ENCODE measurements at places on chromosomes 5 and 9.

DNA sequence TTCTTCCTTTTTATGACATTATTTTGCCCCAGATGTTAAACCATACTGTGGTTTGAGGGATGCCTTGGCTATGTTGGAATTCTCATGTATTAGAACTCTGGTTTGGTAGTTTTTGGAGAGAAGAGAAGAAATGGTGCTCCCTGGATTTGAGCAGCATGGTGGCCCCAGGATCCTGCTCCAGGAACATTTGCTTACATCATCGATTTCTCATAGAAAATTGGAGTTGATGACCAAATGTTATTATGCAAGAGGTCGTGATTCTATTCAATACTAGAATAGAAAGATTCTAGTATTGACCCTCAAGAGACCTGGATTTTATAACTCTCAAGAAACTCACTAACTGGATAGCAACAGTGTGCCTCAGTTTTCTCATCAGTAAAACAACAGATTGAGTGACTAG is 77.5 kb upstream of the GNAQ start:
- no peak for DNase-seq

DNA sequence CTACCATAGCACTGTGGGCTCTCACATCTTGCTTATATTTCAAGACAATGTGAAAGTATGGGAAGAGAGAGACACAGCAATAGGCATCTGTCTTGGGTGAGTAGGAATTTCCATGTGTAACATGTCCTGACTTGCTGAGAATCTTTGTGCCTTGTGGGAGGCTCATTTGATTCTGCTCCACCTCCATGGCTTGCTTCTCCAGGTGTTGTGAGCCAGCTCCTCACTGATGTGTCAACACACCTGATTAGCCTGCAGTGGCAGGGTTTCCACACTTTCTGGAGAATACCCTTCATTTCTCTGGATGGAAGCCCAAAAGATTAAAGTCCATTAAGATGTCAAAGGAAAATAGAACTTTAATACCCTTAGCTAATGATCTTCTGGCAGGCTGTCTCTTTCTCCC is 613.6 kb downstream of the ZNF608 start:
- DNase-seq, result no peak

DNA sequence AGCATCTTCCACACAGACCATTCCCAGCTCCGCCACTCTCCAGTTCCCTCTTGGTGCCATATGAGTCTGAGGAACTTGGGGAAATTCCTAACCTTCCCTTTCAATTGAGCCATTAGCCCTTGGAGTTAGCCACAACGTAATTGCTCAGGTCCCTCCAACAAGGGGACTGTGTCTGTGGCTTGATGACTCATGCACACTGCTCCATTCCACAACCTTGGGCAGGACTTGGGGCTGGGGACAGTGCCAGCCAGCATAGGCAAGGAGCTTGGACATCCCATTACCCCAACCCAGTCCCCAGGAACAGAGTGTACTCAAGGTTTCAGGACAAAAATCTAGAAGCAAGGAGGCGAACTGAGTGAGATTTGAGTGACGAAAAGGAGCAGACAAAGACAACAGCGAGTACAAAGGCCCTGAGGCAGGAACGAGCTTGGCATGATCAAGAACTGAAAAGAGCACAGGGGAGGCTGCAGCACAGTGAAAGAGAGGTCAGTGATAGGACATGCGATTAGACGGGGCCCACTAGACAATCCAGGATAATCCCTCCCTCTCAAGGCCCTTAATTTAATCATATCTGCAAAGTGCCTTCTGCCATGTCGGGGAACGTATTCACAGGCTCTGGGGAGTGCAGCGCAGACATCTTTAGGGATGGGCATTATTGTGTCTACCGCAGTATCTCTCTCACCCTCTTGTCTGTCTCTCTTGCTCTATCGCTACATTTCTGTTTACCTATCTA is 16.0 kb upstream of the JADE2 start:
- DNase-seq, result no peak

GRCh38 chr9:72971411-72971810 is 18.6 kb upstream of the ALDH1A1 start:
- DNase-seq, result no peak

DNA sequence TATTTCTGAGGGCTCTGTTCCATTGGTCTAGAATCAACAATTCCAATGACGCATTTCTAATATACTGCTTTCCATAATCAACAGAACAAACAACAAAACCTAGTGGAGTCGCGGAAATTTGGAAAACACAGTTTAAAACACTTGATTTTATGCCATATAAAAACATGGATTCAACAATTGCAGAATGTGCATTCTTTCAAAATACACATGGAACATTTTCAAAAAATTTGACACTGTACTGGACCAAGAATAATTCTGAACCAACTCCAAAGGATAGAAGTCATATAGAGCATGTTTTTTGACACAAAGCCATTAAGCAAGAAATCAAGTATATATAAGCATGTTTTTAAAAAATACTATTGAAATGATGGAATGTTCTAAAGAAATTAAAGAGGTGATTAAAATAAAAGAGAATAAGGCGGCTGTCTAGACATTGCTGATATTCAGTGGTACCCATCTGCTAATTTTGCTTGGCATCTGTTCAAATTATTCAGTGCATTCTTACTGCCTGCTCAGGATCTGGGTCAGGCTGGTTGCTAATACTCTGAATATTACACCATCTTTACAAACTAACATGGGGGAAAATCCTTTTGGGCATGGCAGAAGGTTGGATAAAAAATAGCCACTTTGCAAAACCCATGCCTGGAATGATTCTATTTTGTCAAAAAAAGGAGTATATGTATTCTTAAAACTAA is 221.3 kb downstream of the NPR3 start:
- no peak for DNase-seq

- no peak for DNase-seq
Observed at GRCh38 chr5:113776168-113776567, 262.7 kb downstream of the YTHDC2 start.

- DNase-seq, result no peak
Observed at GRCh38 chr9:134944916-134945315, 27.2 kb upstream of the FCN1 start.

GRCh38 chr5:33736510-33736909 is 155.3 kb downstream of the ADAMTS12 start:
- DNase-seq, result no peak

DNA sequence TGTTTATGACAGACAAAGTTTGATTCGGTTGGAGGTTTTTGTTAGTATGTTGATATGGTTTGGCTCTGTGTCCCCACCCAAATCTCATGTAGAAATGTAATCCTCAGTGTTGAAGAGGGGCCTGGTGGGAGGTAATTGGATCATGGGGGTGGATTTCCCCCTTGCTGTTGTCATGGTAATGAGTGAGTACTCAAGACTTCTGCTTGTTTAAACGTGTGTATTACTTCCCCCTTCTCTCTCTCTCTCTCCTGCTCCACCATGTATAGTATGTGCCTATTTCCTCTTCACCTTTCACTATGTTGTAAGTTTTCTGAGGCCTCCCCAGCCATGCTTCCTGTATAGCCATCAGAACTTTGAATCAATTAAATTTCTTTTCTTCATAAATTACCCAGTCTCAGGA is 415.1 kb downstream of the HCN1 start:
- DNase-seq, result no peak

- no peak for DNase-seq
Observed at GRCh38 chr5:124645396-124645795, 101.0 kb downstream of the ZNF608 start.

- no peak for DNase-seq
Observed at GRCh38 chr5:81783401-81783800, 32.5 kb upstream of the SSBP2 start.

All from activated naive CD8-positive, alpha-beta T cell treated with anti-CD3 and anti-CD28 coated beads, Interleukin-2, amount 50 U/mL, for 16 hours (primary cell).